ENCODE measurements at places on chromosomes 16 and 17.

- peak; percentile 57 for DNase-seq
These were observed 132.4 kb upstream of the CHMP6 start for GRCh38 chr17:80859002-80859941.

GRCh38 chr17:33725675-33726271 lies 432.7 kb upstream of the ASIC2 start:
- DNase-seq: peak; percentile 20

- no peak for DNase-seq
These were observed 368.9 kb upstream of the C16orf82 start for GRCh38 chr16:26697807-26698206.

DNA sequence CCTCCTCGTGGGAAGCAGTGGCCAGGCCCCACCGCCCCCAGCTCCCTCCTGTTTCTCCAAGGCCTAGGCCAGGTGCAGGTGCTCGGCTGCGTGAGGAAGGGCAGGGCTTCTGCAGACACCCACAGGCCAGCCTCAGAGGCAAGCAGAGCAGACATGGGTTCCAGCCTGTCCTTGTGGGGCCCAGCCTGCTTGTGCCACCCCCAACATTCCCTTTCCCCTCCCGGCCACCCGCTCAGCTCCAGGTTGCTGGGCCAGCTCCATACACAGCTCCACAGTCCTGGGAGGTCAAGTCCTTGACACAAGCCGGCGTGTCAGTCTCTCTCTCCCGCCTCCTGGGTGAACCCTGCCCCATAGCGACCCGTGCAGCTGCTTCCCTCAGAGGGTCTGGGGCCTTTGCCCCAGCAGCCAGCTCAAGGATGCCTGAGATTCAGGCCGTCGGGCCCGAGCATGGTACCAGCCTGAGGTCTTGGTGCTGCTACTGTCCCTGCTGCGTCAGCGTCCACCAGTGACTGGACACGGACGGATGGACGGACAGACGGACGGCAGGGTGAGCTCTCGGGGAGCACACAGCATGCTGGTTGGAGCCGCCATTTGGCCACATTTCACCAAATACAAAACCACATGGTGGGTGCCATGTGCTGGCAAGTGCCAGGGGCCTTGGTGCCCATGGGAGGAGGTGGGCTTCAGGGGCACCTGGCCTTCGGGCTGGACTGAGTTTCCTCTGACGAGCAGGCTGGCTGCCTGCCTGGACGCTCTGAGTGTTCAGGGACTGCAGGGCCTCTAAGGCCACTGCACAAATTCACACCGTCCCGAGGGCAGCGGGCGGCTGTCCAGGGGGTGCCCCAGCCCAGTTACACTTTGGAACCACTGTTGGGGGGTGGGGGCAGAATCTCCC lies 8.0 kb downstream of the SECTM1 start:
- DNase-seq: no peak

DNA sequence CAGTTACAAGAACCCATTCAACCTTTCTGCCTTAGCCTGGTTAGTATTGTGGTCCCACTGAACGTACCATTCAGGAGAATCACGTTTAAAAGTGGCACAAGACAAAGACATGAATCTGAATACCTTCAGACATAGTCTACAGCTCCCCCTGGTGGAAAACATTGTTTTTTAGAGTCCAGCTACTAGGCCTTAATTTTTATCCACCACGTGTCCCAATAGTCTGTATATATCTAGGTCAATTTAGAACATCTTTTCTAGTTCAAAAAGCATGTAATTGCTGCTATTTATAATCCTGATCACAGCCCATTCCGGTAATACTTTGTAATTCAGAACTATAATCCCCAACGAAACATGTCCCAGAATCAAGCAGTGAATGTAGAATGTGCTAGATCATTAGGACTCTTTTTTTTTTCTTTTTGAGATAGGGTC lies 13.7 kb upstream of the GUCY2D start:
- peak; percentile 92 for DNase-seq

DNA sequence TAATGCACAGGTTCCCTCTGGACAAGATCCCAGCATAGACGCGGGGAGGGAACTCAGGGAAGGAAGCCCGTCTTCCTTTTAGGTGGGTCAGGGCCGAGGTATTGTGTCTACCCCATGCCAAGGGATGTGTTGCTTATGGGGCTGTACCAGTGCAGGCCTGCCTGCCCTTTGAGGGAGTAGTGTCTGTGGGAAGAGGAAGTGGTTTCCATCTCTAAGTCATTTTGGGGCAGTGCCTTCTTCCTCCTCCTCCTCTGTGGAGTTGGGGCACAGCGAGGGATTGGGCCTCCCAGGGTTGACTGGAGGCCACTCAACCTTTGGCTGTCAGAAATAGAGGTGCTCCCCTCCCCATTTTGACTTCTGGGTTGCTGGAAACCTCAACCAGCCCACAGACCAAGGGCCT lies 26.5 kb downstream of the GJD3 start:
- DNase-seq: no peak
